ENCODE measurements at places on chromosomes 1 and 21. TPM values are rescaled to one million over a fixed set of nuclear protein-coding genes. Genes with fewer than 3 reads are reported as not detected.
A peak's percentile ranks its signal among the peaks of the same experiment; 100 is the strongest.

- H3K4me3 ChIP-seq = no peak overlapping the region
- H3K27me3 ChIP-seq = peaks cover 8% of the 10 kb centered on the region
- no peak overlapping the region for H3K27ac ChIP-seq
- DNase-seq = no peak
- no peaks in the 10 kb centered on the region for H3K4me1 ChIP-seq
- no peaks in the 10 kb centered on the region for H3K36me3 ChIP-seq
Measured at GRCh38 chr1:183289051-183289496, 103.0 kb downstream of the LAMC2 start.

GRCh38 chr21:44437696-44438431 is 17.4 kb upstream of the LRRC3 start:
- H3K4me3 ChIP-seq = no peak overlapping the region
- DNase-seq = no peak
- H3K36me3 ChIP-seq = peaks cover 3% of the 10 kb centered on the region
- H3K4me1 ChIP-seq = no peaks in the 10 kb centered on the region

DNA sequence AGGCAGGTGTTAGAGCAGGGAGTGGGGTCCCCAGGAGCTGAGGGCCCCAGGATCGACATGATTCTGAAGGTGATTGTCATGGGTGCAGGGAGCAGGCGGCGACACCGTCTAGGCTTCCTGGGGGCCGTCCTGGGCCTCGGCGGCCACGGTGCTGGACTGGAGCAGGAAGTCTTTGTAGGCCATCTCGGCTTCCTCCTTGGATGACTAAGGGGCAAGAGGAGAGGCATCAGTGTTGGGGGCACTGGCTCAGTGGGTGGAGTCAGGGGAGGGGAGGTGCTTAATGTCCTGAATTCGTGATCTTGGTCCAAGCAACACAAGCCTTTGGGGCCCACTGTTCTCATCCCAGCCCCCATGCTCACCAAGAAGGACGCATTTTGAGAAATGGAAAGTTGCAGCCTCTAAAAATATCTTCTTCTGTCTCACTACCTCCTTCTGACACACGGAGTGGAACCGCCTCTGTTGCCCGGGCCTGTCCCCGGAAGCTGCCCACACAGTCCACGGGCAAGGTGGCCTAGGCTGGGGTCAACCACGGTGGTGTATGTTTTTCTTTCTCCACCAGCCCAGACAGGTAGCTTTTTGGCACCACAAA is 8.6 kb upstream of the FCMR start:
- H3K27ac ChIP-seq = peak overlapping the region; percentile 98
- DNase-seq = no peak
- no peaks in the 10 kb centered on the region for H3K36me3 ChIP-seq
- no peaks in the 10 kb centered on the region for H3K27me3 ChIP-seq

- H3K36me3 ChIP-seq = peaks cover 5% of the 10 kb centered on the region
- peak; percentile 16 for DNase-seq
- H3K4me3 ChIP-seq = peak overlapping the region; percentile 90
Measured at GRCh38 chr1:213987422-213987926, 299 bp upstream of the PROX1 start.

FCRL6 gene
- 2.1 TPM for total RNA-seq

CTTNBP2NL gene
- total RNA-seq = 0.96 TPM

All from naive thymus-derived CD8-positive, alpha-beta T cell (primary cell).